CD4-positive, alpha-beta T cell treated with Interferon gamma for 1 hour (primary cell): ENCODE measurements at places on chromosomes 2 and 18.

GRCh38 chr2:130920415-130921163 lies 83.9 kb downstream of the ARHGEF4 start:
- no peak for DNase-seq

GRCh38 chr18:49481317-49481716 lies 5.7 kb downstream of the C18orf32 start:
- DNase-seq, result no peak

DNA sequence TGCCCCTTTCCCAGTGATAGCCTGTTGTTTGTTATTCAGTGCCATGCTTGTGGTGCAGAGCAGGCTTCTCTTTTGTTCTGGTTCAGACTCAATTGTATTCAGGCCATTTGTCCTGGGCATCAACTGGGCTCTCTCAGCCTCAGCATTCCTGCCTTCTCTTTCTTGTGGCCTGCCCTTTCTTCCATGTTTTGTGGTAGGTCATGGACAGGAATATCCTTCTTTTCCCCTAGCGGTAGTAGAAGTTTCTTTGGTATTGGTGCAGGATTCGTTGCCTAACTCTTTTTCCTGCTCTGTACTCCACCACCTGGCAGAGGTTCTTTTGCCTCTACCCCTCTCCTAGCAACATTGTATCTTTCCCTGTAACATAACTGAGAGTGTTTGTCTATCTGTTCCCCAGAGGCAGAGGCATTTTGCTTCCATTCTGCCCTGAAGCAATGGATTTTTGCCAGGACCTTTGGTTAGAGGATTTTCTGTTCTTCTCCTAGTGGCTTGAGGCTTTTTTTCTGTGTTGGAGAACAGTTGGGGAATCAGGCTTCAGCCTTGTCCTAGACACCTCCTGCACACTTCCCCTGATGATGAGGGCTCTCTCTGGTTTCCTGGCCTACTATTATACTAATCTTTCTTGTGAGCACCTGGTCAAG lies 68.5 kb downstream of the NCOA1 start:
- DNase-seq, result no peak

DNA sequence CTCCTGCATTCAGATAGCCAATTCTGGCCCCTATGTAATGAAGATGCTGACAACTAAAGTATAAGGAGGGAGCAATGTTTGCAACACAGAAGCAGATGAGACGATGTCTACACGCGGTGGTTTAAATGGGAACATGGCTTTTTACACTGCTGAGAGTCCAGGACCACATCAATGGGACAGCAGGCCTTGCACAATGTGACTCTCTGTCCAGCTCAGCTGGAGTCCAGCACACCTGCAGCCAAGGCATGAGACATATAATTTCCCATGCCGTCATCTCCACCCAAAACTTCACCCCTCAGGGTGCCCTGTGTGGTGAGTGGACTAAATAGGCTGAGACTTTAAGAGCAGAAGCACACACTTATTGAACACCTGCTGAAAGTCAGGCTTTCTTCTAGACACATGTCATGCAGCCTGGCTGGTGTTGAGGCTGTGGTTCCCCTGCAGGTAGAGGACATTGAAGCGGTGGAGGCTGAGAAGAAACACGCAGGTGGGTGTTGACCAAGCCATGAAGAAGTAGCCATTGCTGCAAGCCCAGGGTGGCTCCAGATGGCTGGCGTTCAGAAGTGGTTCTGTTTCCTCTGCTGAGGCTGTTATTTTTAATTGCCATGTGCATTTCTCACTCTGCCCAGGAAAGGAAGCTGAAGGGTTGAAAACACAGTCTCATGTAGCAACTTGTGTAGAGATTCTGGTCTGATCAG lies 345.6 kb downstream of the MYCN start:
- DNase-seq, result no peak

DNA sequence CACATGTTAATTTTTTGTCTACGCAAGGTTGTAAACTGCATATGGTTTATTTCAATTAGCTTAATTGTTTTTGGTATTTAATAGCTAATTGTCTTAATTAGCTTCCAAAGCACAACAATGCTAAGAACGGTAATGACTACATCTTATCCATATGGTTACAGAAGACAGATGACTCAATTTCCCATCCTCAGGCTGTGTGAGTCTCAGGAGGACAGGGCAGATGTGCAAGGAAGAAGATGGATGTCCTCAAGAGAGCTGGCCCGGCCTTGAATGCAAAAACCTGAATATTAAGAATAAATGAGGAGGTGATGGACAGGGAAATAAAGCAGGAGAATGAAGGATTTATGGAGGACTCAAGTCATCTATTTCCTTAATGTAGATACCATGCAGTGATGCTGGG lies 31.4 kb downstream of the SLC4A3 start:
- DNase-seq, result no peak

DNA sequence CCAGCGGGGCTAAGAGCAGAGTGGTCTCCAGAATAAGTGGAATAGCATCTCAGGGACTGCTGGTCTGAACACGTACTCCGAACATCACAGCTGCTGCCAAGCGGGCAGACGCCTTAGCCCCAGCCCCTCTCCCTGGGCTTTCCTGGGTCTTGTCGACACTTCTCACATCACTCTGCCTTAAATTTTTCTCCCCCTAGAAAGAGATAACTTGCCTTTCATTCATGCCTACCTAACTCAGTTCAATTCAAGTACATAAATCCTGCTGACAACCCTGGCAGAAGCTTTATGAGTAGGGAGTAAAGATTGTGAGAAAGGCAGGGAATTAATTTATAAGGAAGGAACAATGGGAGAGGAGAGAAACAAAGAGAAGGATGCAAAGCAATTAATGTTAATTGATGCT lies 202.9 kb upstream of the TNP1 start:
- DNase-seq, result no peak

DNA sequence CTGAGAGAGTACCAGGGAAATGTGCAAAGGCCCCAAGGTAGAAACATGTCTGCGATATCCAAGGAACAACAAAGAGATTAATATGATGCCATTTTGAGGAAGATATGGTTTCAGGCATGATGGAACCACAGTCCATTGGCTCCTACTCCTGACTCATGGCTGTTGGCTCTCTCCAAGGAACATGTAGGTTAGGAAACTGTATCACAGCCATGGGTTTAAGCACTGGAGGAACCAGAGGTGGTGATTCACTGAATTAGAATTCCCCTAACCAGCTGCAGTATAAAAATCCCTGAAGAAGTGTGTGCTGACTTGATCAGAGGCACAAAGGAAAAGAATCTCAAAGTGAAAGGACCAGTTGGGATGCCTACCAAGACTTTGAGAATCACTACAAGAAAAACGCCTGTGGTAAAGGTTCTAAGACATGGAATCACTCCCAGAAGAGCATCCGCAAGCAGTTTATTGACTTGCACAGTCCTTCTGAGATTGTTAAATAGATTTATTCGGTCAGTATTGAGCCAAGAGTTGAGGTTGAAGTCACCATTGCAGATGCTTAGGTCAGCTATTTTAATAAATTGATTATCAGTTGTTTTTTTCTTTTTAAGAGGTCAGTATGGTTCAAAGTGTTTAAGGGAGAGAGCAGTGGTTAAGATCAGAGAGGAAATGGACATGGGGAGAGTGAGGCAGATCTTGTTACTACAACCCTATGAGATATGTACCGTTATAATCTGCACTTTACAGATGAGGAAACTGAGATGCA lies 110.7 kb upstream of the OTX1 start:
- no peak for DNase-seq

DNA sequence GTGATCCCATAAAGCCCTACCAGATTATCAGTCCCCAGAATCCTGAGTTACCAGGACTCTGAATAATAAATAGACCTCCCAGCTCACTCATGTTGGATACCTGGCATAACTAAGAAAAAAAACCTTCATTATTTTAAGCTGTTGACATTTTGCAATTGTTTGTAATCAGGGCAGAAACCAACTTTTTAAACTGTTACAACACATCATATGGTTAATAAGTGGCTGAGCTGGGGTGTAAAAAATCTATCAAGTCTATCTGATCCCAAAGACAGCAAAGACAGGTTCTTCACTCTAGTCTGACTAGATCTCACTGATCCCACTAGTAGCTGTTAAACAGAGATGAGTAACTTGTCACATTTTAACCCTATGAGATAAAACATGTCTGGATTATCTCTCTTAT lies 370.3 kb downstream of the RIT2 start:
- DNase-seq, result no peak

GRCh38 chr2:74179063-74179865 lies 585 bp upstream of the MOB1A start:
- no peak for DNase-seq
